Fibroblast of upper back skin (primary cell): ENCODE measurements at places on chromosomes 6 and 20.

GRCh38 chr20:46375771-46376170 lies 30.6 kb downstream of the ELMO2 start:
- no peak for DNase-seq

GRCh38 chr6:37262446-37263026 lies 4.6 kb upstream of the TMEM217 start:
- DNase-seq: no peak

- no peak for DNase-seq
These were observed 52.4 kb upstream of the NXT1 start for GRCh38 chr20:23298155-23298554.

GRCh38 chr6:148835920-148836441 lies 89.2 kb downstream of the UST start:
- peak; percentile 91 for DNase-seq

- DNase-seq: no peak
These were observed 11.1 kb downstream of the CTNNBL1 start for GRCh38 chr20:37704955-37705354.

GRCh38 chr20:10065154-10065833 lies 30.5 kb downstream of the ANKEF1 start:
- DNase-seq: peak; percentile 16

DNA sequence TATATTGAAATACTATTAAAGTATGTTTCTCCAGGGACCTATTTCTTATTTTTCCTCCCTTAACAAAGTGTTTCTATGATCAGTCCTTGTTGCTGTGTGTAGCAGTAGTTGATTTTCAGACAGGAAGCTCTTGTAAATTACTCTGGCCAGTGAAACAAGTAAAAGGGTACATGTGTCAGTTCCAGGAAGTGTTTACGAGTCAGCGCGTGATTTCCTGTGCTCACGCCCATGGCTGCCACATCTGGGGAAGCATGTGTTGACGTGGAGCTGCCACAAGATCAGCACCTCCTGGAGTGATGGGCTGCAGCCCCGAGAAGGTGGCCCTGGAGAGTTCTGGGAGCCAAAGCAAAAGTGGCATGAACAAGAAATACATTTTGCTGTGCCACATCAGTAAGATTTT lies 38.6 kb upstream of the GGTLC1 start:
- DNase-seq: no peak

- no peak for DNase-seq
These were observed 21.3 kb upstream of the DST start for GRCh38 chr6:56664029-56664428.

DNA sequence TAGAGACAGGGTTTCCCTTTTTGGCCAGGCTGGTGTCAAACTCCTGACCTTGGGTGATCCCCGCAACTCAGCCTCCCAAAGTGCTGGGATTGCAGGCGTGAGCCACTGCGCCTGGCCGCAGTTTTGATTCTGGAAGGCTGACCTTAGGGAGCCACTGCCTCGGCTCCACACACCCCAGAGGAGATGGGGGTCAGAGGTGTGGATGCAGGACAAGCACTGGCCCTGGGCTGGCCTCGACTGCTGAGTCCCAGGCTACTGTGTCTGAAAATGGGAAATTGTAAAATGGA lies 1.5 kb downstream of the ZBP1 start:
- no peak for DNase-seq

DNA sequence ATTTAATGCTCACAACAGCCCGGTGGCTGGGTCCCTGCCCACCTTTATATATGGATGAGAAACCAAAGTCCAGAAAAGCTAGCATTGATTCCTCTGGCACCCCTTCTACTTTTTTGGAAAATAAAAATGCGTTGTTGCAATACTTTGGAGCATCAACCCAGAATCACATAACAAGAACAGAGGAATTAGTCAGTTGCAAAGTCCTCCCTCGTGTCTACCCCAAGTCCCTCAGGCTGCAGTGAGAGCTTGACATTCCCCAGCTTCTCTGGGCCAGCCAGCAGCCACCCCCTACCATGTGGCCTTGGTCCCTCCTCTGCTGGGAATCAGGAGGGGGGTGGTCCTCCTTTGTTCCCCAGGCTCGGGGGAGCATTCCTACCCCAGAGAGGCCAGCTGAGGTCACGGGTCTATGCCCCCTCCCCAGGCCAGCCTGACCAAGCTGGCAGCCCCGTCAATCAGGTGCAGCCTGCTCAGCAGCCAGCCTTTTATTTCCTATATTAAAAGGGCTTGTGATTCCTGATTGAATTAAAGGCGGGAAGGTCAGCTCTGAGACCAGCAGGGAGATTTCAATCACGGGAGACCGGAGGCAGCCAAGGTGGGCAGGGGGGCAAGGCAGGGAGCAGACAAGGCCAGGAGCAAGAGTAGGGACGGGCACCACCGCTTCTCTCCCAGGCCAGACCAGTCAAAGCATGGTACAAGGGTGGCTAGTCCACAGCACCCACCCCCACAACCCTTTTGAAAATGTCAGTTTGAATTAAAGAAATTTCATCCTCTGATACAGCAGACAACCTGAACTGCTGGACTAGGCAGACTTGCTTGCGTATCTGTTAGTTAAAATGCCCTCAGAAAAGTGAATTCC lies 158.9 kb downstream of the MRPL14 start:
- no peak for DNase-seq

DNA sequence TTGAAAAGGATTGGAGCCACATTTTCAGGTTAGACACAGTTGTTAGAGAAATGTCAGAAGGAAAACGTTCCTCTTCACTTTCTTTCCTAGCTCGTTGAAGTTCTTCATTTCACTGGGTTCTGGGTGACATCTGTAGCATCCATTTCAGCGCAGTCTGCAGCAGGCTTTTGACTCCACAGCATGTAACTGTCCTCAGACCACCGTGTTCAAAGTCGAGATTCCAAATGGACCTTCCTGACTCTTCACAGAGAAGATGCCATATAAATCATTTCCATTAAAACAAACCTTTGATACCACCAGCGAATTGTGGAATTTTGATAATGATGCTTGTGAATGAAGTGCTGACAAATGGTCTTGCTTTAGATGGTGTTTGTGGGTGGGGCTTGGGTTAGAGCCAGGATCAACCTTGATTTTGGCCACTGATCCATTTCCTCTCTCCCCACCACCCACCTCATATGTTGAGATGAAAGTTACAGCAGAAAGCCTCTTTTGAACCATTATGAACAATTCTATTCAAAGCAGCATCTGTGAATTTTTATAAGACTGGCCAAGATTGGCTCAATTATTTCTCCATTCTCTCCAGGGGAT lies 185.3 kb upstream of the PREP start:
- no peak for DNase-seq

DNA sequence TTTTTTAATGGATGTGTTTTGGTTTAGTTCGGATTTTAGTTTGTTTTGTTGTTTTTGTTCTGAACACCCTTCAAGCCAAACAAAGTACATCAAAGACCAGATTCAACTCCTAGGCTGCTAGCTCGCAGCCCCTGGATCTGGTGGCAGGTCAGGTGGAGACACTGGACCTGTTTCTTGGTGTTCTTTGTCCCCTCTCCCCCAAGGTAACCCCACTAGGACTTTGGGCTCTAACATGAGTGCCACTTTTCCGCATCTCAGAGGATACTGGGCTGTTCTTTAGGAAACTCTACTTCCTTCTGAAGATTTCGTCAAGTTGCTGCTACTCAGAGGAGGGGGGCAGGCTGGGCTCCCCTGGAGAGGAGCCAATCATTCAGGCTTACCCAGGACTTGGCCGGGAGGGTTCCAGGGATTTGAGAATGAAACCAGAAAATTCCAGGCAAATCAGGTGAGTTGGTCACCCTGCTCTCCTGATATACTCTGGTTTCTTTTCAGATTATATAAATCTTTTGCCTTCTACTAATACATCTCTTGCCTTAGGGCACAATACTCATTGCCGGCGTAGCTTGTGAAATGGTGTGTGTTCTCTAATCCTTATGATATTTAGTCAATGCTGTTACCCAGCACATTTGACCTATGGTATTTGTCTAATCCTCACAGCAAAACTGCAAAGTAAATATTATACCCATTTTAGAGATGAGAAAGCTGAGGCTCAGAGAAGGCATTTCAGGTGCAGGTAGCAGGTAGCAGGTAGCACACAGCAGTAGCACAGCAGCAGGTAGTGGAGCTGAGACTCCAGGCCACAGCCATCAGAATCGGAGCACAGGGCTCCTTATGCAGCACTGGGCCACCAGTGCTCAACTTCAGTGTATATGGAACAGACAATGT lies 291.6 kb downstream of the TSHZ2 start:
- DNase-seq: no peak

DNA sequence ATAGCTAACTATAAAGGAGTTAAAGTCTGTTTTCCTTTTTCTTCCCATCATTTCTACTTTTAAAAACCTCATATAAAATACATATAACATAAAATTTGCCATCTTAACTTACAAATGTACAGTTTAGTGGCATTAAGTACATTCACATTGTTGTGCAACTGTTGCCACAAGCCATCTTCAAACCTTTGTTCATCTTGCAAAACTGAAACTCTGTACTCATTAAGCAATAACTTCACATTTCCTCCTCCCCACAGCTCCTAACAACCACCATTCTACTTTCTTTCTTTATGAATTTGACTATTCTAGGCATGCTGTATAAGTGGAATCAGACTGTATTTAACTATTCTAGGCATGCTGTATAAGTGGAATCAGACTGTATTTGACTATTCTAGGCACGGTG lies 4.5 kb downstream of the CCDC170 start:
- DNase-seq: no peak

DNA sequence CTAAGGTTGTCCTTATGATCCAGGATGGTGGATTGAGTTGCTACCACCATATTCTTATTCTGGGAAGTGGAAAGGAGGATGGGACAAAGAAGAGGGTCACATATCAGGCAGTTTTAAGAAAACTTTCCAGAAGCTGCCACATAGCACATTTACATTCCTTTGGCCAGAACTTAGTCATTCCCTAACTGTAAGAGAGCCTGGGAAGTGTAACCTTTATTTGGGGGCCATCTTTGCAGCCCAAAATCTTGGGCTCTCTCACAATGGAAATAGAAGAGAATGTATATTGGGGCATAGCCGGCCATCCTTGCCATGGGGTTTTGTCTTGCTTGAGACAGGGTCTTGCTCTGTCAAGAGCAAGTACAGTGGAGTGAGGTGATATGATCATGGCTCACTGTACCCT lies 8.4 kb downstream of the ZNF341 start:
- no peak for DNase-seq

DNA sequence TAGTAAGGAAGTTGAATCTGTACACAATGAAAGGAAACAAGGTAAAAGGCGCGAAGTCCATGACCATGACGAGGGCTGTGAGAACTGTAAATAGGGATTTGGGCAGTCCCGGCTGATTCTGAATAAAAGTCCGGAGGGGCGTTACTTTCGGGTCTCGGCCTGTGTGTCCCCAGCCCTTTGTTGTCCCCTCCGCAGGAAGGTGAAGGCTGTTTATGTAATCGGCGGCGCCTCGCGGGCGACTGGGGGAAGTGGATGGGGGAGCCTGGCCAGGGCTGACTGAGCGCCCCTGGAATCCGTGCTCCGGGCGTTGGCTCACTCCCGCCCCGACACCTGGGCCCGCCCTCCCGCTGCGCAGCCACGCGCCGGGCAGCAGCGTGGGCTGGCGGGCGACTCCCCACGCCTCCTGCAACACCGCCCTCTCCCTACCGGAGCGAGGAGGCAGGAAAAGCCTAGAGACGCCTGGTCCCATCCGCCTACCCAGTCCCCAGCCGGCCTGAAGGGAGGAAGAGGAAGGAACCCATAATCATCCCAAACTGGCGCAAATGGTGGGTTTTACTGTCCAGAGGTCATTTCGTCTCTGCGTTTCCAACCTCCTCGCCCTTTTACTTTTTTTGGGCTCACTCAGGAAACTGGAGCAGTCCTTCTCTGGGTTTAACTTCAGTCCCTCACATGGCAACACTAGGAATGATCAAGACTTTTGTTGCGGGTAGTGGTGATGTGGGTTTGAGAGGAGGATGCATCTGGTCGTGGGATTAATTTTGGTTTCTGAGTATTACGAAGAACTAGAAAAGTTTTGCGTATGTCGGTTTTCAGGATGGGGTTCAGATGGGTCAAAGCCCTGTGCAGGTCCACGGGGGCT lies 12.1 kb downstream of the TRIM31 start:
- DNase-seq: no peak

DNA sequence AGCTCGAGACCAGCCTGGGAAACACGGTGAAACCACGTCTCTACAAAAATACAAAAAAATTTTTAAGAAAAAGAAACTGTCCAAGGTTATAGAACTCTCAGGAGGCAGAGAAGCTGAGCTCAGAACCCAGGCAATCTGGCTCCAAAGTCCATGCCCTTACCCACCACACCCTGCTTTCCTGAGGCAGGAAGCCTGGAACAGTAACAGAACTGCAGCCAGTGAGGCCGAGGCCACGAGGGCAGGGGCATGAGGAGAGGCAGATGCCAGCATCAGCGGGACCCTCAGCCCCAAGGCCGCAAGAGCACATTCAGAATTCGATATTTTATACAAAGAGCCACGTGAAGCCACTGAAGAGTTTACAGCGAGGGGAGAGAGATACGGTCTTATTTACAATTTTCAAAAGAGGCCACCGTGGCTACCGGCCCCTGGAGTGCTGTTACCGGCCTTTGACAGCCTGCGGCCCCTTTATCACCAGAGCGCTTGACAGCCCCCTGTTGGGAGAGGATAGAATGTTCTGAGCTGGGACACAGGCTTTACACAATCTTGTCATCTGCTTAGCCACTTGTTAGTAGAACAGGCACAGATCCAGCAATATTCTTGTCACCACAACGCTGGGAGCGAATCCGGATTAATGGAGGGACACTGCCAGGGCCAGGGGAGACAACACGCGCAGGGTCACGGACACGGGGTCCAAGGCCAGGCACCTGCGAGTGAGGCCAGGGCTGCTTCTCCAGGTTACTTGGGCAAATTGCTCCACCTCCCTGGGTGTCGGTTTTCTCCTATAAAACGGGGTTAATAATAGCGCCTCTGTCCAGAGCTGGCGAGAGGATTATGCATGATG lies 5.6 kb downstream of the SPATA2 start:
- DNase-seq: no peak

GRCh38 chr6:163780994-163781393 lies 366.5 kb downstream of the QKI start:
- no peak for DNase-seq

- DNase-seq: no peak
These were observed 213.5 kb upstream of the ARID1B start for GRCh38 chr6:156563714-156564113.

DNA sequence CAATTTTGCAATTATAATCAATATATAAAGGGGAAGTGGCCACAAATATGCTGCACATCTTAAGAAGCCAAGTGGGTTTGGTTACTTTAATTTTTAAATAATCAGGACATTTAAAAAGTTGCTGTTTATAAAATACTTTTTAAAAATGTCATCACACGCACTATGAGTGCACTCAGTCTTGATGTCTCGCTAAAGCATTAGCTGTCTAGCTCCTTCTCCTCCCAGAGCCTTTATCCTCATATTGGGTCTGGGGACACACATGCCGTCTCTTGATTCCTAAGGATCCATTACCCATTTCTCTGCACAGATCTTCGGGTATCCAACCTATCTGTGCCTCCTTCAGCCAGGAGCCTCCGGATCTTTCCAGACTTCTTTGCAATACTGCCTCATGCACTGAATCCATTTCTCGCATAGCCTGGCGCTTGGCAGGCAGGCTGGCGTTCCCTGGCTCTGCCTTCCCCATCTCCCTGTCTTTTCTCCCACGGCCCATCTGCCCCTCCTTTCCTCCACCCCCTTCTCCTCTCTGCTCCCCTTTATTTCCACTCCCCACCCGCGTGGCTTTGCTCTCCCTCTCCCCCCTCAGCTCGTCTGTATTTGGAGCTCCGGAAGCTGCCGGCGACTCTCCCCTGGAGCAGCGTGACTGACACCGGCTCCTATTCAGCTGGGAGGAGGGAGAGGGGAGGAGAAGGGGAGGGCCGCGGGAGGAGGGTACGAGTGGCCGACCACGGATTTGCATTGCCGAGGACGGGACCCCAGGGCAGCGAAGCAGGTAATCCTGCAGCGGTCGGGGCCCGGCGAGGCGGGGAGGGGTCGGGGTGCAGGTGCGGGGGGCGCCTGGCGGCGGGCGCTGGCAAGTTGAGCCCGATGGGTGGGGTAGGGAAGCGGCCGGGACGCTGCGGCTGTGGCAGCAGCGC lies at the start of gene CAP2:
Gene CAP2 (plus strand): TSS at position 618 of the 914 bp plus-strand sequence. CDS start 27,961 bp downstream, outside the sequence.
- DNase-seq: peak; percentile 65
